Tibial artery (tissue), 4 donors: ENCODE measurements at places on chromosomes 16 and 17.

DNA sequence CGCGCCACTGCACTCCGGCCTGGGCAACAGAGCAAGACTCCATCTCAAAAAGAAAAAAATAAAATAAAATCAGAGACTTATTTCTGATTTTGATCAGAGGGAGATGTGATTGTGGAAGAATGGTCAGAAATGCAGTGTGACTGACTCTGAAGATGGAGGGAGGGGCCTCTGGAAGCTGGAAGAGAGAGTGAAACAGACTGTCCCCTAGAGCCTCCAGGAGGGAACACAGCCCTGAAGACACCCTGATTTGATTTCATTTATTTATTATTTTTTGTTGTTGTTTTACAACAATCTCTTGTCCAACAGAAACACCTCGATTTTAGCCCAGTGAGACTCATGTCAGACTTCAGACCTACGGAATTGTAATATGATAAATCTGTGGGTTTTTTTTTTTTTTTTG, 26.1 kb downstream of the BCL7C start:
- DNase-seq, result no peak

- no peak for DNase-seq
Measured at GRCh38 chr17:60154616-60155426, 5.0 kb downstream of the CA4 start.

DNA sequence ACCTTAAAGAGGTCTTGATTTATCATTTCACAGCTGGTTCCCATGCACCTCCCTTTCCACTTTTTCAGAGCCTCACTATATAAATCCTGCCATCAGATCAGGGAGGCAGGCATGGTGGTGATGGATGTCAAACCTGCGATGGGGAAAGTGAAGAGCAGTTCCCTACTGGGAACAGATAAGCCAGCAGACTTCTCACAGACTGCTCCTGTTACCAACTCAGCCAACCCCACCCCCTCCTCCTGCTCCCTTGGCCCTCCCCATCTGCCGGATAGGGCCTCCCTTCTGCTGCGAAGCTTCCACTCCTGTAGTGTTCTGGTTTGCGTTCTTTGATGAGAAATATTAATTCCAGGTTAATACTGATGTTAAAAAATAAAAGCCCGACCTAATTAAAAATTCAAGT, 232.1 kb downstream of the STX8 start:
- no peak for DNase-seq

- no peak for DNase-seq
Measured at GRCh38 chr17:49985310-49985990, 9.6 kb downstream of the DLX3 start.

DNA sequence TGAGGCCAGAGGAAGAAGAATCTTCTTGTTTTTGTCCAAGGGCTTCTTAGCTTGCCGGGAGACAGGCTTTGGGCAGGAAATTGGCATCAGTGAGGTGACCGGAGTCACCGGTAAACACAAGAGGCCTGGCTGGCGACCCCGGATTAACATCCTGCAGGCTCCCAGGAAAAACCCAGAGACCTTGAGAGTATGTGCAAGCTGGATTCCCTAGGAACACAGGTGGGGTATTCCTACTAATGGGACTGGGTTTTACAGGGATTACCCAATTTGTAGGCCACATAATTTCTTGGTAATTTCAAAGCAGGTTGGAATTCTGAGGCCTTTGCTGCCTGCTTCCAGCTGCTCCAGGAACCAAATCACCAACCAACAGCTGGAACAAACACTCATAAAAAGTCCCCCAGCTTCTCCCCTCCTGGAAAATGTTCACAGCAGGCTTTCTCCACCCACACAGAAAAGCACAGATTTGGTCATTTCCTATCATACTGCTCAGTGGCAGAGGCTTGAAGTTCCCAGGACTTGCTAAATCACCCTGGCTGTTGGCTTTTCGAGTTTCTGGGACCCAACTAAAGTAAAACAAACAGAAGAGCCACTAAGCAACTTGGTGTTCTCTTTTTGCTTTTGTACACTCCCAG, 258.8 kb downstream of the IRF8 start:
- no peak for DNase-seq

DNA sequence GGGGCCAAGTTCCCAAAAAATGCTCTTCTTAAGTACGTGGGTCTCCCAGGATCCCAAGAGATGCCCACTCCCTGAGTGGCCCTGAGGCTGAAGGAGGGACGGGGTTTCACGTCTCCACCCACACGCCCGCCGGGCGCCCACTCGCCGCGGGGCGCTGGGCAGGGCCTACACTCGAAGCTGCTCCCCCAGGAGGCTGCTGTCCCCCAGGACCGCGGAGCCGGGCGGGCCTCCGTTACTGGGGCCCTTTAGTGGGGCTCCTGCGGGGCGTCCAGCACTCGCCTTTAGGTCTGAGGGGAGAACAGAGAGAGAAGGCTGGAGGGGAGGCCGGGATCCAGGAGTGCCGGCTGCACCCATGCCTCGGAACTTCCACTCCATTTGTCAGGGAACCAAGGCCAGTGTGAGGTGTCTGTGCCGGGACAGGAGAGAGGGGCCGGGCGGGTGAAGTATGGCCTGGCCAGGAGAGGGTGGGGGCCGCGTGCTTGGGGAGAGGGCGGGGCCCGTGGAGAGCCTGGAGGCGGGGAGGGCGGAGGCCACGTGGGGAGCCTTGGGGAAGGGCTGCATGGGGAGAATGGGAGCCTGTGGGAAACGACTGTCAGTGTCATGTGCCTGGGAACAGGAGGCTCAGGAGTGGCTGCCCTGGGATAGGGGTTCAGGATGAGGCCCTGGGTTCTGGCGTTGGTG, 18.8 kb downstream of the NUBP1 start:
- no peak for DNase-seq

DNA sequence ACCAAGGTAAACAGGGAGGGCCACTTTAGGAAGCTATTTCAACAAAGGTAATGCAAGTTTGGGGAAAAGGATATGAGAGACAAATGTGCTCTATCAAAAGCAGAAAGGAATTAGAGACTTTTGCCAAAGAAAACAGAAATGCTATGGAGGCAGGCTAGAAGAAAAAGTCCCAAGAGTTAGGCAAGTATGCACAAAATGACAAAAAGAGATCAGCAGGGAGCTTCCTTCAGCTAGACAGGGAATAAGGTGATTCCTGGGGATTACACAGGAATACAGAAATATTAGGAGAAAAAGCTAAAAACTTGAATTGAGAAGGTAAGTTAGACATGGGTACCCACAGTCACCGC, 2.4 kb downstream of the FXR2 start:
- no peak for DNase-seq

GRCh38 chr17:13594762-13595598, 6.7 kb downstream of the HS3ST3A1 start:
- peak; percentile 75 for DNase-seq

DNA sequence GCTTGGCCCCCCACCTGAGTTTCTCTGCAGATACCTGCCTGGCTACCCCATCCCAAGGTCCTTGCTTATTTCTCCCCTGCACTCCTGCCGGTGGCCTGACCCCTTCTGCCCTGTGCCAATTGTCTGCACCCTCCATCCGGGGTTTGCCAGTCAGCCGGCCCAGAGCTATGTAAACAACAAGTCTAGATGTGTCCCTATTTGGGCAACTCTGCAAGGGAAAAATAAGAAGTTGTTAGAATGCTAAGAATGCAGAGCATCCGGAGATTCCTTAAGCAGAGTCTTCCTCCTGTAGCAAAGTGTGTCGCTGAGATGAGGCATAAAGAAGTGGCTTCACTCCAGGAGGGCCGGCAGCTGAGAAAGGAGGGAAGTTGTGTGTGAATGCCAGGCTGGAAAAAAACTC, 46.6 kb downstream of the RGS9 start:
- DNase-seq, result no peak

DNA sequence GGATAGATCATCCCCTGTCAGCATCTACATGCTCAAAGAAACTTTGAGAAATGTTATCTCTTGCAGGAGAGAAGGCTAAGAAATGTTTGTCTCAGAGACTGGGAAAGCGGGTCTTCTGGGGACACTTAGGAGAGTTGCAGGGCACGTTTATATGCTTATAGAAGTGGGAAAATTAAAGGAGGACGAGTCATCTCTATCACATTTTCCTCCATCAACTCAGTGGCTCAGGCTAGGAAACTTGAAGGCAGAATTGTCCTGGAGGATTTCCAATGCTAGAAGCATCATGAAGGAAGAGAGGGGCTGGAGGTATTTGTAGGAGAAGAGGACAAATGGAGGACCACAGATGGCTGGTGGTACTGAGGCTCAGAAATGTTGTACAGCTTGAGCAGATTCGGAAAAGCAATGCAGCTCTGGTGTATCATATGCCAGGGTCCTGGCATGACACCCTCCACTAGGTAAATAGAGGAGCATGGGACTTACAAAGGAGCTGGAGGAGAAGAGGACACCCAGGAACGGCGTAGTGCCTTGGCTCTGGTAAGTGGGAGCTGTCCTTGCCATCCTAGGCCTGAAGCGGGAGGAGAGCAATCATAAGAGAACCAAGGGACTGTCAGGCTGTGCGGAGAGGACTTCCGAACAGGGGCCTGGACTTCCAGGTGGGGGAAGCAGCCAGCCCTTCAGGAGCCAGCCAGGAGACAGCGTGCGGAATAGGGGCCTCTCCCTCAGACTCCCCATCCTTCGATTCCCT, 4.5 kb upstream of the HS3ST3B1 start:
- no peak for DNase-seq

GRCh38 chr17:62666061-62666800, 38.8 kb downstream of the MRC2 start:
- peak; percentile 48 for DNase-seq

- no peak for DNase-seq
Measured at GRCh38 chr17:55652825-55653224, 69.8 kb downstream of the TMEM100 start.

DNA sequence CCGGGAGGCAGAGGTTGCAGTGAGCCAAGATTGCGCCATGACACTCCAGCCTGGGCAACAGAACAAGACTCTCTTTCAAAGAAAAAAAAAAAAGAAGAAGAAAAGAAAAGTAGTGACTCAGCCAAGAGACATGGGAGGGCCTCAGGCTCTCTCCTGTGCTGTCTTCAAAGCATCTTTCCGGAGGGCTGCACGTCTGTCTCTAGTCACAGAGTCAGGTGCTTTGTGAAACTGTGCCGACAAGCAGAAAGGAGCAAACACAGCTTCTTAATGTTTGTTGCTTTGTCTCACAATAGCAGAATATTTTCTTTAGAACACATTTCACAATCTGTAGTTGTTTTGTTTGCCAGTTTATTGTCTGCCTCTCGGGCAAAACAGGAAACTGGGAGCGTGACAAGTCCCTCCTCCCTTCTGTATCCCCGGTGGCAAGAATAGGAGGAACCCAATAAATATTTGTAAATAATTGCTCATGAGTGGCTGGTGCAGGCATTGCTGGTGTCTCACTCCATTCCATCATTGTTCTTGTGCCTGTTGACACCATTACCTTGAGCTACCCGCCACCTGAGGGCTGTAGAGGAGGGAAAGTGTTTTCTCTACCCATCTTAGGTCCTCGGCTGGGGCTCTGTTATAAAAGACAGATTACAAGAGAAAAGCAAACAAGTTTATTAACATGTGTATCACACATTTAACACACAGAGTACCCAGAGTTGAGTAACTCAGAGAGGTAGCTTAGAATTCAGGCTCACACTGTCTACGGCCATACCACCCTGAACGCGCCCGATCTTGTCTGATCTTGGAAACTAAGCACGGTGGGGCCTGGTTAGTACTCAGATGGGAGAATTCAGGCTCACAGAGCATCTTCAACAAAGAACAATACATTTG, 5.5 kb downstream of the GAST start:
- DNase-seq, result no peak

DNA sequence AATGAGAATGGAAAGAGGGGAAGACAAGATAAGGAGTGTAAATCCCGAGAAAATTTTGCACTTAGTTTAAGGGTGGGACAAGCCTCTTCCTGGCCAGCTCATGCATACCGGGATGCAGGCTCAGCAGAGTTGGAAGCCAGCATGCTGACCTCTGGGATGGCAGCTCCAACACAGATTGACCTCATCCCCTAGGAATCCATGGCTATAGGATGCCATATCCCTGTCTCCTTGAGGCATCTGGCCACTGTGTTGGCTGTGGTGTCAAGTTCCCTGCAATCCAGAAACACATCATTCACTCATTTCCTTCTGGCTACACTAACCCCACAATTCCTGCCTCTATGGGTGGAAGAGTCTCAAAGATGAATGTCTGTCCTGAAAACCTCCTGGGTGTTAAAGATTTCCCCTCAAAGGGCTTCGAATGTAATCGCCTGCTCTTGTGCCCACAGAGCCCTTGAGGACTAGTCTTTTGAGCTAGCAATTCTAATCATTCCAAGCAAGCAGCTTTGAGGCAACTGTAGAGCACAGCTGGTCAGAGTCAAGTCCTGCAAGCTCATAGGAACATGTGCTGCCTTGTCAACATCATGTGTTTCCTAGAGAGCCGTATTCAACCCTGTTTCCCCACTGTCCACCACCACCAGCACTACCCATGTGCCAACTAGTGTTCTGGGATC, 141.4 kb downstream of the PMP22 start:
- DNase-seq, result no peak
